ENCODE measurements at places on chromosomes 4 and X. TPM values are rescaled to one million over a fixed set of nuclear protein-coding genes. Genes with fewer than 3 reads are reported as not detected.

The PRDM8 gene
- 1.3 TPM for total RNA-seq

The ATOH1 gene
- total RNA-seq, result under 0.01 TPM

The F9 gene
- not detected for total RNA-seq

The CTAG2 gene
- not detected for total RNA-seq

The OPHN1 gene
- total RNA-seq, result 1.2 TPM

The USP26 gene
- total RNA-seq, result 0.05 TPM

The CPZ gene
- 0.94 TPM for total RNA-seq

The PCDH7 gene
- total RNA-seq, result 2.4 TPM

The PCDH19 gene
- total RNA-seq, result 0.76 TPM

The GYPE gene
- 3.1 TPM for total RNA-seq

The KIAA1210 gene
- 0.09 TPM for total RNA-seq

The CXorf66 gene
- total RNA-seq, result not detected

Data from thymus (tissue), 14 donors.